ENCODE measurements at places on chromosomes 12 and 14.

- DNase-seq: no peak
Measured at GRCh38 chr14:86815341-86815740, 1177.6 kb downstream of the GALC start.

DNA sequence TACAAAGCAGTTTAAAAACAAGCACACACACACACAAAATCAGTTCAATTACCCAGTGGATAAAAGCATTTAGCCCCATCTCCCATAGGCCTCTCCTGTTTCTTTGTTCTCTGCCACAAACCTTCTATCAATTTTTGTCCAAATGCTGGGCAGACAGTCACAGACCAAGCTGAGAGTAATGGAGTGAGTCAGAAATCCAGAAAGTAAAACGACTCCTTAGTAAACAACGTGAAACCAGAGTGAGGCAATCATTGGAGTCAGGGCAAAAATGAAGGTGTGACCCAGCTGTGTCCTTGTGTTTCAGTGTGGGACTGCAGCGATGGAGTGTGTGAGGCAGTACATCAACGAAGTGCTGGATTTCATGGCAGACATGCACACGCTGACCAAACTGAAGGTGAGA, 102.0 kb downstream of the PRIMA1 start:
- DNase-seq: no peak

DNA sequence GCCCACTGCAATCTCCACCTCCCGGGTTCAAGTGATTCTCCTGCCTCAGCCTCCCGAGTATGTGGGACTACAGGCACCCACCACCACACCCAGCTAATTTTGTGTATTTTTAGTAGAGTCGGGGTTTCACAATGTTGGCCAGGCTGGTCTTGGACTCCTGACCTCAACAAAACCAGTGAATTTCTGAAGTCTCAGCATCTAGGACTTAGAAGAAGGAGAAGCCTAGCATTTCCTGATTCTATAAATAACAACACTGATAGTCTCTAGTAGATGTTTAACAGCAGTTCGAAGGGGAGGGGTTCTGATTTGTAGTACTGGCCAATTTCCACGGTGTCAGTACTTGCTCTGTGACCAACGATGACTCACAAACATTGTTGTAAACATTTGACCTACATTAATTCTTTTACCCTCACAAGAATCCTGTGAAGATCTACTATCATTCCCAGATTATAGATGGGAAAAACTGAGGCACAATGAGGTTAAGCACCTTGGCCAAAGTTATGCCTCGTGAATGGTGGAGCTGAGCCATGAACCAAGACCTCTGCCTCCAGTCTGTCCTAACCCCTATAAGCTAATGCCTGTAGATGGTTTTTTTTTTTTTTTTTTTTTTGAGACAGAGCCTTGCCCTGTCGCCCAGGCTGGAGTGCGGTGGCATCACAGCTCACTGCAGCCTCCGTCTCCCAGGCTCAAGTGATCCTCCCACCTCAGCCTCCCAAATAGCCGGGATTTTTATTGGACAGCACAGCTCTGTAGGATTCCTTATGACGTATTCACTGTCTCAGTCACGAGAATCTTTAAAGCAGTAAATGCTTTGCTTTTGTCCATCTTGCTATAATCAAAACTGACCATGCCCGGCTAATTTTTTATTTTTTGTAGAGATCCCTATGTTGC, 5.2 kb downstream of the P2RX4 start:
- no peak for DNase-seq

- no peak for DNase-seq
Measured at GRCh38 chr14:91350813-91351511, 66.7 kb downstream of the CCDC88C start.

DNA sequence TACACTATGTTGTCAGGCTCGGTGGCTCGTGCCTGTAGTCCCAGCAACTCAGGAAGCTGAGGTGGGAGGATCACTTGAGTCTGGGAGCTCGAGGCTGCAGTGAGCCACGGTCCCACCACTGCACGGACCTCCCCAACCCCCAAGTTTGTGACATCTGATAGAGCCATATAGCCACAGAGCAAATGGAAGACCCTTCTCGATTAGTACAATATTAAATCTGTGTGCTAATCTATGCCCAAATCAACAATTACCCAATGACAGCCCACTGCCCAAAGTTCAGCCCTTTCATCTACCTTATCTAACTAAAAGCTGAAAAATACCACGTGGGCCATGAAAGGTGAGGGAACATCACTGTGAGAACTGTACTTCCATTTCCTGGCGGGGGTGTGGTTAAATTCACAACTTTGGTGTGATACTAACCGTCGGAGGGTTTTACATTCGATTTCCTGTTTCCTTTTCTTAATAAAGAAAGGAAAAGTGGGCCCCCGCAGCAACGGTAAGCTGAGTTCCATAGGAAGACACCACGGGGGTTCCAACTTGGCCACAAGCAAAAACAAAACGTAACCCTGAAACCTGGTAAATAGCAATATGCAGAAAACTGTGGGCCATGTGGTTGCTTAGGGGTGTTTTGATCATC, 31.2 kb upstream of the FOS start:
- no peak for DNase-seq

- no peak for DNase-seq
Measured at GRCh38 chr14:78863143-78863542, 693.0 kb downstream of the NRXN3 start.

DNA sequence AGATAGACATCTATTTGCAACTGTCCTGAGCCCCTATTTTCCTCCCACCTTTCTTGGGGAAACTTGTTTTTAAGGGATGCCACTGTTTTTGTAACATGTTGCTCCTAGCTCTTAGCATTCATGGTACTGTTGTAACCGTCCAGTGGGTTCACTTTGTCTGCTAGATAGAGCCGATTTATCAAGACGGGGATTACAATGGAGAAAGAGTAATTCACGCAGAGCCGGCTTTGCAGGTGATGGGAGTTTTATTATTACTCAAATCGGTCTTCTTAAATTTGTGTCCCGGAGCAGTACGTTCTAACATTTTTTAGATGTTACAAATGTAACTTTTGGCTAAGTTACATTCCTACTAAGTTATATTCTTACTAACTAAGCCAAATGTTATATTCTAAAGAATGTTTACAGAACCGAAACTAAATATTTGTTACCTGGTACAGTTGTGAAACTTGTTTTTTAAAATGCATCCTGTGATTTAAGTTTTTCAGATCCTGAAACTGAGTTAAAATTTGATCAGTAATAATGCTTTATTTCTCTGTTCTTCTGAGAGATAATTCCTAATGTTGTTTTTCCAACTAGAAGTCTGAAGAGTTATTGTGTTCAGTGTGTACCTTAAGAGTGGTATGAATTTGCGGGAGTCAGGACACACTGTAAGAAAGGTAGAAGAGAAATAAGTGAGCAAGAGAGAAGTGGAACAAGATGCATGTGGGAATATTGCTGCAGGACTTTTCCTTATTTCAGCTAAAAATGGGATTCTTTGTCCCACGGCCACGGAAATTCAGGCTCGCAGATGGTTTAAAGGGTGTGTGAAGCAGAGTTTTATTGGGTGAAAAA, 20.6 kb upstream of the CLEC2D start:
- no peak for DNase-seq
